ENCODE measurements at places on chromosomes 5 and 9. TPM values are rescaled to one million over a fixed set of nuclear protein-coding genes. Genes with fewer than 3 reads are reported as not detected.

APBA1 gene
- total RNA-seq = 0.34 TPM

LRRC70 gene
- 0.56 TPM for total RNA-seq

TICAM2 gene
- 0.91 TPM for total RNA-seq

WDR41 gene
- total RNA-seq = 66.2 TPM

PAEP gene
- not detected for total RNA-seq

GRCh38 chr5:33816791-33817190 lies 75.0 kb downstream of the ADAMTS12 start:
- no peak overlapping the region for H3K4me3 ChIP-seq
- no peaks in the 10 kb centered on the region for H3K4me1 ChIP-seq
- no peaks in the 10 kb centered on the region for H3K27me3 ChIP-seq
- DNase-seq = no peak
- no peaks in the 10 kb centered on the region for H3K36me3 ChIP-seq

DNA sequence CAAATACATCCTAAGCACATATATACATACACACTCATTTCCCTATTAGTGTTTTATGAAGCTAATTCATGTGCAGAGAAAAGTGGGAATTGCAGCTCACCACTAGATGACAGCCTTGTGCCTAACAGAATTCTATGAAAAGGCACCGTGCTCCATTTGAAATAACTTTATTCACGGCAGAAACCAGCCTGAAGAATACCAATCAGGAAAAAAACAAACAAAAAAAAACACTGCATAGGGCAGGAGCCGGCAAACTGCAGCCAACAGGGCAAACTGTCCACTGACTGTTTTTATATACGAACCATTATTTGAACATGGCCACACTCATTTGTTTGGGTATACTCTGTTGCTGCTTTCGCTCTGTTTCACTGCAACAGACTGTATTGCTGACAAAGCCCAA lies 33.6 kb downstream of the ERMP1 start:
- no peak overlapping the region for H3K27ac ChIP-seq
- peaks cover 22% of the 10 kb centered on the region for H3K4me1 ChIP-seq
- no peak overlapping the region for H3K4me3 ChIP-seq

DNA sequence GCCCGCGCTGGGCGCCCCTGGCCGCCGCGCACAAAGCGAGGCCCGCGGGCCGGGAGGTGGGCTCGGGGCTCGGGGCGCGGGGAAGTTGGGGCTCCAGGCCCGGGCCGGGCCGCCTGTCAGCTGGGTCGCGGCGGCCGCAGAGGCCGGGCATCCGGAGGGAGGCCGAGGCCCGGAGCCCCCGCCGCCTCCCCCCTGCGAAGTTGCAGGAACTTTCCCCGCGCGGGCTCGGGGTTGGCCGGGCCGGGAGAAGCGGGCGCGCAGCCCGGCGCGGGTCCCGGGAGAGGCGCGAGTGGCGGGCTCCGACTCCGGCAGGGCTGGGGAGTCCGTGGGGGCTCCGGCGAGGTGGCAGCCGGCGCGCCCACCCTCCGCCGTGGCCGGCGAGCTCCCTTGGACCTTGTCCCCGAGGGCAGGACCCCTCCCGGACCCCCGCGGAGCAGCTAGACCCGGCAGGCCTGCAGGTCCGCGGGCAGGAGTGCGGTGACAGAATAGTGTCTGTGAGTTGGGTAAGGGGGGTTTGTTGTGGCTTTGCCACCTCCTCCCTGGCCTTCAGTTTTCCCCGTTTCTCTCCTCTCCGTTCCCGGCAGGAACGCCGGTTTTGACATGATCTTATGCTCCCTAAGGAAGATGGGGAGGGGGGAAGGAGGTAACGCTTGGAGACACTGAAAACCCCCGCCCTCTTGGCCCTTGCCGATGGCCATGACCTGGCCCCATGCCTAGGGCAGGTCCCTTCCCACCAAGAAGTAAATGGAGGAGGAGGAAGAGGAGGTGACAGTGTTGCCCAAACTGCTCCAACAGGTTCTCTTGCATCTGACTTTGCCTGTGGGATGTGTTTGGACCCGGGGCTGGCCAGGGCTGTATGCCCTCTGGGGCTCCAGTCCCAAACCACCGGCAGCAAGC lies 942 bp downstream of the PHF2 start:
- H3K4me3 ChIP-seq = peak overlapping the region; percentile 46
- DNase-seq = no peak
- H3K4me1 ChIP-seq = peaks cover 11% of the 10 kb centered on the region
- no peaks in the 10 kb centered on the region for H3K36me3 ChIP-seq

- H3K36me3 ChIP-seq = no peaks in the 10 kb centered on the region
- no peak overlapping the region for H3K4me3 ChIP-seq
- H3K27me3 ChIP-seq = no peaks in the 10 kb centered on the region
- H3K4me1 ChIP-seq = no peaks in the 10 kb centered on the region
- DNase-seq = no peak
Measured at GRCh38 chr9:73146111-73146815, 5.4 kb upstream of the ANXA1 start.

GRCh38 chr9:135330685-135331590 lies 148.6 kb upstream of the PPP1R26 start:
- DNase-seq = no peak
- no peak overlapping the region for H3K4me3 ChIP-seq
- H3K27me3 ChIP-seq = no peaks in the 10 kb centered on the region
- H3K4me1 ChIP-seq = no peaks in the 10 kb centered on the region
- H3K27ac ChIP-seq = no peak overlapping the region

Measured in Caco-2 (cell line).